ENCODE measurements at places on chromosomes 7 and 10.

GRCh38 chr7:138992052-138992531, 10.9 kb upstream of the KIAA1549 start:
- no peak for DNase-seq

GRCh38 chr10:96863922-96864543, 31.9 kb downstream of the LCOR start:
- DNase-seq: no peak

DNA sequence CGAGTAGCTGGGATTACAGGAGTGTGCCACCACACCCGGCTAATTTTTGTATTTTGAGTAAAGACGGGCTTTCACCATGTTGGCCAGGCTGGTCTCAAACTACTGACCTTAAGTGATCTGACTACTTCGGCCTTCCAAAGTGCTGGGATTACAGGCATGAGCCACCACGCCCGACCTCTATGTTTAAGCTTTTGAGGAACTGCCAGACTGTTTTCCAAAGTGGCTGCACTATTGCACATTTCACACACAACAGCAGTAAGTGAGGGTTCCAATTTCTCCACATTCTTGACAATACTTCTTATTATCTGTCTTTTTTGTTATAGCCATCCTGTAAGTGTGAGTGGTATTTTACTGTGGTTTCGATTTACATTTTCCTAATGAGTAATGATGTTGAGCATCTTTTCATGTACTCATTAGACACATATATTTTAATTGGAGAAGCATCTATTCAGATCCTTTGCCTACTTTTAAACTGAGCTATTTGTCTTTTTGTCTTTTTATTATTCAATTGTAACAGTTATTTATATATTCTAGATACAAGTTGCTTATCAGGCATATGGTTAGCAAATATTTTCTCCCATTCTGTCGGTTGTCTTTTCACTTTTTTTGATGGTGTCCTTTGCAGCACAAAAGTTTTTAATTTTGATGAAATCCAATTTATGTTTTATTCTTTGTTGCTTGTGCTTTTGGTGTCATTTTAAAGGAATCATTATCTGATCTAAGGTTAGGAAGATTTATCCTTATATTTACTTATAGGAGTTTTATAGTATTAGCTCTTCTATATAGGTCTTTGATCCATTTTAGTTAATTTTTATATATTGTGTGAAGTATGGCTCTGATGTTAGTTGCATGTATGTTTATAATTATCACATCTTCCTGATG, 12.8 kb upstream of the IRF5 start:
- DNase-seq: no peak

DNA sequence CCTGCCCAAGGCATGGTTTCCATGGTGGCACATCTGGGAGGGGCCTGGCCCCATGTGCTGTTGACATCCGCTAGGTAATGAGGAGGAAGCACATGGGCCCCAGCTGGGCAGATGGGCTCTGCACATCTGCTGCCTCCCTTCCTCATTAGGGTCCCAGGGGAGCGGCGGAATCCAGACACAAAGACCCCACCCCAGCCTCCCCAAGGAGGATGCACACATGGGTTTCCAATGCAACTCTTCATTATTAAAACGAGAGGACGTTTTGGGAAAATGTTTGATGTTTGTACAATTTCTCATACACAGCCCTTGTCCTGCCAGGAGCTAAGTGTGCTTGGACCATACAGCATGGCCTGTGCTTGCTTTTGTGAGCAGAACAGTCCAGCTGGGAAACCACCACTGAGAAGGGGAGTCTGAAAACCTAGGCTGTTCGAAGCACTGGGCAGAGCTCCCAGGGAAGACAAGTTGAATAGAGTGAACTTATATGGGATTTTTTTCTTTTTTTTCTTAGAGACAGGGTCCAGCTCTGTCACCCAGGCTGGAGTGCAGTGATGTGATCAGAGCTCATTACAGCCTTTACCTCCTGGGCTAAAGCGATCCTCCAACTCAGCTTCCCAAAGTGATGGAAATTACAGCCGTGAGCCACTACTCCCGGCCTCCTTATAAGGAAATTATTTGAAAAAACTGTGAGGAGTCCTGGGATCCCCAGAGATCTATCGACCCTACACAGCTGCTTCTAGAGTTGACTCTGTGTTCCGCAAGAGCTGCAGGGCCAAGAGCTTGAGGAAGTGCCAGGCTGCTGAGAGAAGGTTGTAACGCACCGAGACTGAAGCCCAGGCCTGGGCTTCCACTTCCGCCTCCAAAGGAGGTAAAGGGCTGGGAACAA, 23.4 kb downstream of the FAM107B start:
- DNase-seq: no peak

DNA sequence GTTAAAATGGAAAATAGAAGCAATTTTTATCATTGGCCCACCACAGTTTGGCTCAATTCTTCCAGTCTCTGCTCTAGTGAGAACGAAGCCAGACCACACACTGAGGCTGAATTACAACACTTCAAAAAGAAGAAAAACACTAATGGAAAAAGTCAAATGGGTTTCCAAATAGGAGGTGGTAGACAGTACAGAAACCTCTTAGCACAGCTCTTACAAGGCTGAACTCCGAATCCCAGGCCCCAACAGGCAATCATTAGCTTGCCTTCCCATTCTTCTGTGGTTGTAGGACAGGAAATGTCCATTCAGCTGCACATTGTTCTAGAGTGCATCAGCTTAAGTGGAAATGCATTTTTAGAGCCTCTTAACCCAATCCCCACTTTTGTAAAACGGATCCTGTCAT, 115.1 kb upstream of the MEOX2 start:
- no peak for DNase-seq

- no peak for DNase-seq
Measured at GRCh38 chr7:113657603-113658002, 261.2 kb downstream of the PPP1R3A start.

- DNase-seq: no peak
Measured at GRCh38 chr10:69866688-69867461, 65.2 kb downstream of the COL13A1 start.

- DNase-seq: no peak
Measured at GRCh38 chr7:96061009-96061408, 260.9 kb downstream of the SLC25A13 start.

GRCh38 chr7:10998996-10999757, 25.5 kb downstream of the PHF14 start:
- no peak for DNase-seq

- no peak for DNase-seq
Measured at GRCh38 chr7:5472432-5473315, 49.0 kb upstream of the TNRC18 start.

- DNase-seq: no peak
Measured at GRCh38 chr7:14400271-14400670, 410.8 kb upstream of the ETV1 start.

DNA sequence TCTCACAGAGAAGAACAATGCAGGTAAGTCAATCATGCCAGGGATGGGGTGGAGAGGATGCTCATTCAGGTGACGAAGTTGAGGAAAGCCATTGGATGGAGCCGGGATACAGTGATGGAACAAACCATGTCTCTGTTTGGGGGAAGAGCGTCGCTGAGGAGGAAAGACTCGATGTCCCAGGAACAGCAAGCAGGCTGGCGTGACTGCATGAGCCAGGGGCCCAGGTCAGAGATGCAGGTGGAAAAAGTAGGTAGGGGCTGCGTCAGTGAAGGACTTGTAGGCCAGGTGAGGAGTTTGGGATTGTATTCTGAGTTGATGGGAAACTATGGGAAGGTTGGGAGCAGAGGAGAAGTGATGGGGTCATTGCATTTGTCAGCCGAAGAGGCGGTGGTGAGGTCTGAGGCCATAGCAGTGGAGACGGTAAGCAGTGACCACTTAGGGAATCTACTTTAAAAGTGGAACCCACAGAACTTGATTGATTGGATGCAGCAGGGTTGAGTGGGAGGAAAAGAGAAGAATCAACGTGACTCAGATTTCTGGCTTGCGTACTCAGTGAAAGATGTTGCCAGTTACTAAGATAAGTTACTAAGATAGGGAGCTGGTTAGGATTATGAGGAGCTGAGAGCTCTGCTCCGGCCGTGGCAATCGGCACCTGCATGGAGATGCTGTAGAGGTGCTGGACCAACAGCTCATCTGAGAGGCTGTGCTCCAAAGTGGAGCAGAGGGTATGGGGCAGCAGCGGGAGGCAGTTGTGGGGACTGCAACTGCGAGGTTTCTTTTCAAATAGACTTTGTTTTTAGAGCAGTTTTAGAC, 12.5 kb upstream of the IL2RA start:
- DNase-seq: peak; percentile 48

DNA sequence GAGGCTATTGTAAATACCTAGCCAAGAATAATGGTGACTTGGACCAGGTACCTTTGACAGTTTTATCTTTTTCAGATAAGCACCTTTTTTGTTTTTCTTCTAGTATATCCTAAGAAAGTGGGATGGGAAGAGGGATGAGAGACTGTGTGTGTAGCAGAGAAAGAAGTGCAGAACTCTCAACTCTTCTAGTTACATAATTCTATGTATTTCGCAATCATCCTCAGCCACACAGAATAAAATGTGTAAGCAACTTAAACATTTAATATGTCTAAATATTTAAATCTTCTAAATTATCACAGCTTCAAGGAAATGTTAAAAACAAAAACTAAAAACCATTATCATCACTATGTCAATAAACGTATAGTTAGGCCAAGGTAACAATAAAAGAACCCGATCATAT, 42.6 kb upstream of the GSAP start:
- no peak for DNase-seq

GRCh38 chr7:28002638-28003037, 178.0 kb downstream of the JAZF1 start:
- DNase-seq: no peak

DNA sequence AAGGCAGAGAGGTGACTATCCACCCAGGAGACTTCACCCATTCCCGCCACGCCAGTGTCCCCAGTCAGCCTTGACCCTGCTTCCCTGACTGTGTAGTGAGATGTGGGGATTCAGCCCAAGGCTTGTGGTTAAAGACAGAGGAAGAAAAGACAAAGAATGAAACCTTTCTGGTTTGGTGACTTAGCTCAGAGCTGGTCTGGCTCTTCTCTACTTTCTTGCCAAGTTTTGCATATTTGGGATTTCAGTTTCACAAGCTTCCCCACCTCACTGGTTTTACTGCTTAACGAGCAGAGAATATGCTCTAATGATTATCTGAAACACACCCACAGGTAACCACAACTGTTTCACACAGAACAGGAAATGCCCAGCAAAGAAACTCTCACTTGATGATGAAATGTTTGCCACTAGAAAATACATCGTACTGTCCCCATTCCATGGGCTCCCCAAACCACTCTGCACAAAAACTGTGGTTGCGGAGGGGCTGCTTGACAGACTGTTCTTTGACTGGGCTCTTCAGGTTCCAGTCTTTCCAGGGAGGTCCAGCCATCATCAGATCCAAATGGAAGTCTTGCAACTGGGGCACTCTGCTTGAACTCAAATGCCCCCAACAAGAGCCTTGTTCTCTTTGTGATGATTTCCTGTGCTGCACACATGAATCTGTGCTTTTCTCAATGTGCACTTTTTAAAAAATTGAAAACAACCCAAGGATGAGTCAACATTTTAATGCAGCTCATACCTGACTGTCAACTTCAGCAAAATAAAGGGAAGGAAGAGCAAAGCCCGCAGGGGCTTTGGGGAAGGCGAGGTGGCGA, 95.5 kb downstream of the CTBP2 start:
- peak; percentile 46 for DNase-seq

DNA sequence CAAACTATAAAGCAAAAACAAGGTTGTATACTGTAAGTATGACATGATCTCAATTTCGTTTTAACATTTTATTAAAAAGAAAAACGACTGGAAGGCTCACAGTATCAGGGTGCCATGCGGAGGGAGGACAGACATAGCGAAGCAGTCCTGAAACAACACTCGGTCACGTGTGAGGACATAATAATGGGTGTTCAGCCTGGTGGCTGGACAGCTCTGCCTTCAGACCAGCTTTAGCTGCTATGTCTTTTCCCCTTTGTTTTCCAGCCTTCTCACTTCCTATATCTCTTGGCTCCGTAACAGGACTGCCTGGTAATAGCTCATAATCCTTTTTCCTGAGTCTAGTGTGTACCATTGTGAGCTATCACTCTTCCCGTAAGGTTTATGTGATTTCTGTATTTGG, 18.4 kb upstream of the KLF14 start:
- DNase-seq: no peak

DNA sequence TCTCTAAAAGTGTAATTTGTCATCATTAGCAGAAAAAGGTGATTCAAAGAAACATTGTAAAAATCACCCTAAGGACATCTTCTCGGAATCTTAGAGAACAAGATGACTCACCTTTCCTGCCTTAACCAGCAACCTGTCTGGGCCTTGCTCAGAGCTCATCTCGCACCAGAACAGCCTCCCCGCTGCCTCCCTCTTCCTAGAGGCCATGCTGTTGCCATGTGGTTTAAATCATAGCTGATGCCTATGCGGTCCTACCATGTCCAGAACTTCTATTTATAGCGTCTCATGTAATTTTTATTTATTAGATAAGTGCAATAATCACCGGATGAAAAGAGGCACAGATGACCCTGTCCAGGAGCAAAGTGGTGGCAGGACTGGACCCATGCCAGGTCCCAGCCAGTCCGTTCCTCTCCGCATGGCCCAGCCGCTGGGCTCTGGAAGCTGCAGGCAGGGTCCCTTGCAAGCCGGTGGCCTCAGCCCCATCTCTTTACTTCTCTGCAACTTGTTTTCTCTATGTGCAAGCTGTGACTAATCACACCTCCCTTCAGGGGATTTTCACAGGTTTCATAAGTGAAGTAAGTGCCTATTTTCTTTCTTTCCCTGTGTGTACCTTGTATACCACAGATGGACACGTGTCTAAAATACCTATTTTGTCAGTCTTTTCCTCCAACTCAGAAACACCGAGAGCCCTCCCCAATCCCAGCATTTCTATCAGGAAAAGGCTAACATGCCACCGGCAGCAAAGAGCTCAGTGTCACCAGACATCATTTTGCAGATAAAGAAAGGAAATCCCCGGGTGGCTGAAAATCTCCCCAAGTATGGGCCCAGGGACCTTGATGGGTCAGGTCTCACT, 27.1 kb downstream of the KLF6 start:
- peak; percentile 89 for DNase-seq

DNA sequence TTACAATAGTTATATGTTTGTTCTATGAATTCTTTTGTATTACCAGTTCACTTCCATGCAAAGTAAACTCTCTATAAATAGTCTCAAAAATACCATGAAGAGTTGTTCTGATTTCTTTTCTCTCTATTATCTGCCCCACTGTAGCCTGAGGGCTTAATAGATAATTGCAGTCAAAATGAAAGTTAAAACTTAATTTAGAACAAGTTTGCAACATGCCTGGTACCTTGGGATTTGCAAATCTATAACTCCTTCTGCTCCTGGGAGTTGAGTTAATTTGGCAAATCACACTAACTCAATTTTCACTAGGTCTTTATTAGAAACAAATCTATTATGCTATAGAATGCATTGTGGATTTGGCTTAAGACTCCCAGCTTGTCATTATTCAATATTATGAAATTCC, 21.8 kb upstream of the NDUFA5 start:
- DNase-seq: no peak

DNA sequence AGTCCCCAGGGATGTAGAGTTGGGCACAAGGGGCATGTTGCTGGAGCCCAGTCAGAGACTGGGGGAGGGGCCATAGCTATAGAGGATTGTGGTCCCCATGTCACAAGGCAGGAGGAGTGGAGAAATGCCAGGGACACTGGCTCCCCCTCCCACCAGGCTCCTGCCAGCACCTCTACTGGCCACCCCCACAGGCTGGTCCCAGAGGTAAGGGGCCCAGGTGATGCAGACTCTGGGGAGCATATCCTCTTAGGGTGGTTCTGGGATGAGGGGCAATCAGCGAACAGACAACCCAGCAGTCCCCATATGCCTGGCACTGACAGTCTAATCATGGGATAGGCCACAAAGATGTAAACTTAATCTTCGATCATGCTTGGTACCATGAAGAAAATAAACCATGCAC, 21.2 kb downstream of the C10orf71 start:
- DNase-seq: peak; percentile 21

- no peak for DNase-seq
Measured at GRCh38 chr7:137980308-137980707, 21.6 kb downstream of the CREB3L2 start.

- DNase-seq: no peak
Measured at GRCh38 chr7:2782565-2782964, 61.5 kb downstream of the GNA12 start.
